ENCODE measurements at places on chromosomes 11 and 22.

GRCh38 chr22:39949964-39950737 lies 10.0 kb upstream of the TMA7B start:
- no peak for DNase-seq

- no peak for DNase-seq
These were observed 44.6 kb upstream of the EHF start for GRCh38 chr11:34576331-34576730.

GRCh38 chr11:95016139-95016538 lies 8.9 kb upstream of the KDM4E start:
- DNase-seq: no peak

GRCh38 chr11:47477323-47477722 lies 28.4 kb upstream of the RAPSN start:
- no peak for DNase-seq

GRCh38 chr11:23063276-23063675 lies 203.0 kb upstream of the CCDC179 start:
- no peak for DNase-seq

Data from HFF-Myc (cell line).